NCI-H1092 treated with DMSO at 0.1 percent for 48 hours (cell line): ENCODE measurements at places on chromosomes 2 and 18.
A peak's percentile ranks its signal among the peaks of the same experiment; 100 is the strongest.

- DNase-seq: no peak
Measured at GRCh38 chr2:102321941-102322719, 10.8 kb downstream of the IL1RL1 start.

DNA sequence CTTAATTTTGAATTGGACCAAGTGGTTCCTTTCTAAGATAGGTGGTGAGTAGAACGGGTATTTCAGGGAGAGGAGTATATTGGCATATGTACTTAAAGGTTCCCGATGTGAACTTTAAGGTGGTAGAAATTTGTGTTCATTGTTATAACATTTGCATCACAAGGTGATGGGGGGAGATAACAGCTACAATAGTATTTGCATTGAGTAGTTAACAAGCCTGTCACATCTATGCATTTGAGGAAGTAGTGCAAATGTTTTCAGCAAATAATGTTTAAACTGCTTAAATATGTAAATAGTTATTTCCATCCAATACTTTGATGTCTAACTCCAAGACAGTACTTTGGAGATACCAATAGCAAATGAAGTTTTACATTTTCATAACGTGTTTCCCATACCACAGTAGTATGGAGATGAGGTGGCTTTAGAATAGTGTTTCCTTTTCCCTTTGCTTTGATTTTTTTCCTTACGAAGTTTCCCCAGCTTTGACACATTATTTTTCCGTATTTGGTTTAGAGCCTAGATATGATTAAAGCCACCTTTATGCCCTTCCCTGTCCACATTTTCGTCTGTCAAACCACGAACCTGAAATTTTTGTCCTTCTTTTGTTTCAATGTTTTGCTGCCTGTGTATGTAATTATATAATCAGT, 46.6 kb downstream of the VAPA start:
- DNase-seq: no peak

GRCh38 chr18:31610286-31611205, 18.9 kb downstream of the TTR start:
- peak; percentile 12 for DNase-seq

DNA sequence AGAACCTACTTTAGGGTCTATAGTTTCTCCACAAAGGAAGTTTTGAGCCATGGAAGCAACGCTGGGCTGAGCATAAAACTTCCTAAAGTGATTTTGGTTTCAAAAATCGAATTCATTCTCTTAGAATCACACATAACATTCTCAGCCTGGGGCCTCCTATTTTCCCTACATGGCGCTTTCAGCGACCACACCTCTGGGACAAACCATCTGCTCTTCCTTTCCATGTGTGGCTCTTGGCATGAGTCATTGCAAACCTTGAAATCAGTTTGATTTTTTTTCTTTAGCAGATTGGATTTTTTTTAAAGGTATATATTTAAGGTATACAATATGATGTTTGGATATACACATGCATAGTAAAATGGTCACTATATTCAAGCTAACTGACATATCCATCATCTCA, 72.5 kb upstream of the APCDD1 start:
- DNase-seq: no peak

DNA sequence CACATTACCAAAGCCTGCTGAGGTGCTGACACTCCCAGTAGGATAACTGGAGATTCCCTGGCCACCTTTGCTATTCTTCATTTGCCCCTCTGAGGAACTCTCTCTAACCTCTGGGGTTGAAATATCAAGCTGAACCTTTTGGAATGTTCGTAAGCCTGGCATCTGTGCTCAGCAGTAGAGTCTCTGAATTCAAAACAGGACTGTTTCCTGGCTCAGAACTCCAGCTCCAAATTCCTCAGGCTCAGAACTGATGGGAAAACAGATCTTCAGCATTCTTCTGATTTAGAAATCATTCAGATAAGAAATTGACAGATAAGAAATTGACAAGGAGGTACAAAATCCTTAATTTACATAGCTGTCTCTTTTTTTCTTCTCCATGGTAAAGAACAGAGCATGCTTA, 22.2 kb upstream of the POU3F3 start:
- DNase-seq: no peak
